ENCODE measurements at places on chromosomes 1 and 21.

DNA sequence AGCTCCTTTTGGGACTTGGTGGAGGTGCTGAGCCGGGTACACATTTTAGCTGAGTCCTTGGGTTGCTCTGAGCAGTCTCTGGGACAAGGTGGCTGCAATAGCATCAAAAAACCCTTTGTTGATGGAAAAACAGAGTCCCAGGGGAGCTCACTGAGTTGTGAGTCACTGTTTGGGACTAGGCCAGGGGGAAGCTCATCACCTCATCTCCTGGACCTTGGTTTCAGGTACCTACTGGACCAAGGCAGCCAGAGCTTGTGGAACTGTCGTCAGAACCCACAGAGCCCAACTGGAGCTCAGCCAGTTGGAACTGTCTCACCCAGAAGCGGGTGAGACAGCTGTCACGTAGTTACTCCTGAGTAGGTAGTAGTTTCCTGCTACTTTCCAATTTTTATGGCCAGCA, 146.7 kb downstream of the HLX start:
- DNase-seq: no peak

GRCh38 chr1:110214454-110215404, 4.6 kb downstream of the KCNC4 start:
- peak; percentile 57 for DNase-seq

- no peak for DNase-seq
Observed at GRCh38 chr1:2539312-2539907, 9.3 kb upstream of the HES5 start.

DNA sequence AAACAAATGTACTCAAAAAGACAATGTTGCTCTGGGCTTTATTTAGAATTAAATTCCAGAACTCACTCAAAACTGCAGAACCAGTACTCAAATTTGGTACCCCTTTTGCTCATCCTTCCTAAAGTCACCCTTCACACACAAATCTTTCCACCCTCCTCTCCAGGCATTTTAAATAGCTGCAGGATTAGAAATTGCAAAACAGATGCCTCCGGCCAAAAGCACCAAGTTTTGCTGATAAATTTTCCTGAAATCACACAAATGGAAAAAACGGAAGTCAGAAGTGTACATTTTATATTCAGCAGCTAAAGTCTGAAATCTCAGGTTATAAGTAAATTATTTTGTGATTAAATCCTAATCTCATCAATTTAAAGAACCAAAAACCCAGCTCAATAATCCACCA, 147.0 kb downstream of the NRIP1 start:
- DNase-seq: no peak

DNA sequence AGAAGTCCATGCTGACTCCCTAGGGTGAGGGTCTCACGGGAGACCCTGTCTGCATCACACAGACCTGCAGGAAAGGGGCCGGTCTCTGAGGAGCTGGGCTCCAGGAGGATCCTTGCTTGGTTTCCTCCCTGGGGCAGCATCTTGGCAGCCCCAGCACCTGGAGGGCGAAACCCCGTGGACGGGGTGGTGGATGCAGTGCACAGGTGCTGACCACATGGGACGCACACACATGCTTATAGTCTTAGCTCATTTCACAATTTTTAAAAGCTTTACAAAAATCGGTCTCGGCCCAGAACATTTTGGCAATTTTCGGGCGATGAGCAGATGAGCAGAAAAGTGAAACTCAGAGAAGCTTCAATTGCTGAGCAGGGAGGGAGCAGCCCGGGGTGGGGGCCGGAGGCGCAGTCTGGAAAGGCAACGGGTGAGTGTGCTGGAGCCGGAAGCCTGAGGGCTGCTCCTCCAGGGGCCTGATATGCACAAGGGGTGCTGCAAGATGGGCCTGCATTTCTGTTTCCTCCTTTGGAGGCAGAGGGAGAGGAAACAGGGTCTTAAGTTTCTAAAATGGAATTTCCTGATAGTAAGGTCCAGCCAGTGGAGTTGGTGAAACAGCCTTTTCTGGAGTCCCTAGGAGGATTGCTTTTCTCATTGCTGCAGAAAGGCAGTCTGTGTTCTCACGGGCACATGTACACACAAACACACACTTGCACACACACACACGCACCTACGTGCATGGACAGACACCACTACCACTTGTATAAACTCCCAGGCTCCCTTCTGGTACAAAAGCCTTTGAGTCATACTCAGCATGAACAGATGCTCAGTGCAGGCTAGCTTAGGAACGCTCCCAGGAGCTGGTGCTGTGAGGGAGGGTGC, 60.6 kb downstream of the SCCPDH start:
- no peak for DNase-seq

- no peak for DNase-seq
Observed at GRCh38 chr1:164565357-164565756, 6.4 kb downstream of the PBX1 start.

DNA sequence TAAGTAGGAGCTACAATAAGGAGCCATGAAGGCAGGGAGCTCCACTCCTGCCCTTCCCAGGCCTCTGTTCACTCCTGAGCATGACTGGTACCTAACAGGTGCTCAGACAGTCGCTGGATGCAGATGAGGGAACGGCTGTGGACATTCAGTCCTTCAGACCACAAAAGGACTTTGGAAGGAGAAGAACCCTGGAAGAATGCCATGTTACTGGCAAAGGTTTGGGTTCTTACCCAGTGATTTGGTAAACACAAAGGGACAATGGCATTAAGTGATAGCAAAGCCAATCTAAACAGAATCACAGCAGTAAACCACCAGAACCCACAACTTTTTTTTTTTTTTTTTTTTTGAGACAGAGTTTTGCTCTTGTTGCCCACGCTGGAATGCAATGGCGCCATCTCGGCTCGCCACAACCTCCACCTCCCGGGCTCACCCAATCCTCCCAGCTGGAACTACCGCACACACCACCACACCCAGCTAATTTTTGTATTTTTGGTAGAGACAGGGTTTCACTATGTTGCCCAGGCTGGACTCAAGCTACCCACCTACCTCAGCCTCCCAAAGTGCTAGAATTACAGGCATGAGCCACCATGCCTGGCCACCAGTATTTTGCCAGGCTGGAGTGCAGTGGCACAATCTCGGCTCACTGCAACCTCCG, 7.5 kb upstream of the CBR3 start:
- DNase-seq: no peak

DNA sequence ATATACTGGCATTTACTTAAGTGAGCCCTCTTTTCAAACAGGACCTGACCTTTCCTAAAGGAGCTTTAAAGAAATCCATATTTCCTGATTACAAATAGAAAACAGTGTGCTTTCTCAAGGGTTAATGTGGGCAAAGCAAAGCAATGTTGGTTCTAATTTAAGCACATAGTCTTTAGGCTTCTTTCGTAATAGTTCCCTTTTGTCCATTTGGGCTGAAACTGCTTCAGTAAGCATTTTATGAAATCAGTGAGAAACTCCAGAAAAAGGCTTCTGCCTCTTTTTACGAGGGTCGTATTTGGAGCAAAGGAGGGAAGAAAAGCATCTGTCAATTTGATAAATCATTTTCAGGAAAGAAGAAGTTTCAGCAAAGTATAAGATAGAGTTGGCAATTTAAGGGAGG, 331.2 kb downstream of the KIF26B start:
- no peak for DNase-seq

GRCh38 chr1:184889166-184889565, 85.1 kb downstream of the NIBAN1 start:
- peak; percentile 32 for DNase-seq

- no peak for DNase-seq
Observed at GRCh38 chr1:182897696-182898095, 55.3 kb downstream of the SHCBP1L start.

DNA sequence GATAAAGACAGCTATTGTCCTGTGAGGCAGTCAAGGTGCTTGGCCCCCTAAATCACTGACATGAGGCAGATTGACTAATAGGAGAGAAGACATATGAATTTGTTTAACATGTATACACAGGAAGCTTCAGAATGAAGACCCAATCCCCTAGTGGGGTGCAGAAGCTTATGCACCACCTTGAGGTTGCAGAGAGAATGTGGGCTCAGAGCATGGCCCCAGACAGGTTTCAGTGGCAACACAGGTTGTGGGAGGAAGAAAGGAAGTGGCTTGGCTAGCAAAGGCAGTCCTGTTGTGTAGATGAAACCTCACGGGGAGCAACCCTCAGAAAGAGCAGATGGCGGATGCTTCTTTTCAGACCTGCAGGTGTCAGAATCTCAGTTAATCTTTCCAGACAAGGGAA, 37.0 kb upstream of the PARP1 start:
- no peak for DNase-seq

- DNase-seq: no peak
Observed at GRCh38 chr1:232586679-232587078, 43.3 kb downstream of the SIPA1L2 start.

GRCh38 chr1:222394224-222394623, 153.7 kb downstream of the HHIPL2 start:
- DNase-seq: no peak

- DNase-seq: no peak
Observed at GRCh38 chr1:34970220-34970735, 14.9 kb downstream of the TMEM35B start.

GRCh38 chr1:189983166-189983890, 494.3 kb downstream of the BRINP3 start:
- DNase-seq: peak; percentile 4

DNA sequence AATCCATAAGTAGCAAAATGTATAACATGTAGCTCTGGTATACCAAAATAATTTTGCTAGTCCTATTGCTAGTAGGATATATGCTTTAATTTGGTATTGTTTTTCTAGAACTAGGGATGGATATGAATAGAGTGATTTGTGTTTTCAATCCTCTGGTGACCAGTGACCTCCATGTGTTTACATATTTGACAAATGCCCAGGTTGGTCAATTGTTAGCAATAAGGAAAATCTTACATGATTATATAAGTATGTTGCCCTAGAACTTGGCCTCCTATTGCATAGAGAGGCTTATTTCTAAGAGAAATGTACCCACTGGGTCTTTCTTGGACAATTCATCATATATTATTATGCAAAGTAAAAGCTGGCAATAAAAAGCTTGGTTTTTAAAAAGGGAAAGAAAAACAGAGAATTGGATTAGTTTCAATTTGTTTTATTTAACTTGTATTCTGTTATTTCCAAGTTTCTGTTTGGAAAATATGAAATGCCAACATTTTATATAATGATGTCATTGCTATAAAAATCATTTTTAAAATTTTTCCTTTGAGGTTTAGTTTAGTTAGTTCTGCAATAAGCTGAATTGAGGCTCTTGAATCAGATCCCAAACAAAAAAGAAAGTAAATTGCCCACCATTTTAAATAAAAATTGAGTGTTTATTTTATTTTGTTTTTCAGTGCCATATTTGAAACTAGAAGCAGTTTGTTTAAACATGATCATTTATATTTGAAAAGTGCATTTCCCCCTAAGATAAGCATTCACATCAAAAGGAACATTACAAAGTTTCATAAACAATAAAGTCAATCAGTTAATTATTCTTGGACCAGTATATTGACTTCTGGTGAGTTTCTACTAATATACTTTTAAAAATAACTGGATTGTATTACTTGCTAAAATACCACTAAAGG, 210.9 kb downstream of the ZC3H11B start:
- no peak for DNase-seq

GRCh38 chr1:212783976-212784375, 7.6 kb downstream of the NSL1 start:
- no peak for DNase-seq

- DNase-seq: no peak
Observed at GRCh38 chr1:7784492-7785071, 491 bp downstream of the PER3 start.

GRCh38 chr1:87950369-87950768, 621.7 kb downstream of the LMO4 start:
- no peak for DNase-seq

DNA sequence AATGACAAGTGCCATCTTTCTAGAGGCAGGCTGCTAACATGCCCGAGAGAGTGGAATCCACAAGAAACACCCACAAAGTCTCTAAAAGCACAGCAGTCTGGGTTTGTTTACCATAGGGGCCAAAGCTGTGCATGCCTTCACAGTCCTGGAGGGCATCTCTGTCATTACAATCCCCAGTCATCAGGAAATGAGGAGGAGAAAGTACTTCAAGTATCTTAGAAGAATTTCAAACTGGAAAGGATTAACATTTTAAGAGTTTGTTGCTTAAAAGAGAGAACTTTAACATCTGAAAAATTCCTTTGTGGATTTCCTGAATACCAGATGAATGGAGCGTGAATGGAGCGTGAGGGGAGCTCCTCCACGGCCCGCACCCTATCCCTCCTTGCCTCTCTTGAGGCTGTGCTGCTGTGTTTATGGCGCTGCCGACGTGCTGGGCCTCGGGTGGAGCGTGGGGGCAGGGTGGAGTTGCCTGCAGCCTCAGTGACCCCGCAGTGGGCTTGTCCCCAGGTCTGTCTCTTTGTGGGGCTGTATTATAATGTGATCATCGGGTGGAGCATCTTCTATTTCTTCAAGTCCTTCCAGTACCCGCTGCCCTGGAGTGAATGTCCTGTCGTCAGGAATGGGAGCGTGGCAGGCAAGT, 23.3 kb downstream of the SLC6A17 start:
- DNase-seq: no peak

DNA sequence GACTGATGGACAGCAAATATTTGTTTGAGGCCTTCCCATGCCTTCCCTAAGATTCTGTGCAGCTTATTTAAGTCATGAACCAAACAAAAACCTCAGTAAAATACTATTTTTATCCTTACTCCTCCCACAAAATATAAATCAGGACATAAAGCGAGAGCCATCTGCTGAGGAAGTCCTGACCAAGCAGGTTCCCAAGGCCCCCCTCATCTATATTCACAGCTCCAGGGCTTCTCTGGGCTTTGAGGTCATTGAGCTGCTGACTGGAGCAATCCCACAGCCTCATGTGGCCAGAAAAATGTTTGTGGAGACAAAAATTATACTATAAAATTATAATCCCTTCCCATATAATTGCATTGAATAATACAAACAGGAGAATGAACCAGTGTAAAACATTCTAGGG, 846.2 kb downstream of the ADGRL2 start:
- DNase-seq: no peak

DNA sequence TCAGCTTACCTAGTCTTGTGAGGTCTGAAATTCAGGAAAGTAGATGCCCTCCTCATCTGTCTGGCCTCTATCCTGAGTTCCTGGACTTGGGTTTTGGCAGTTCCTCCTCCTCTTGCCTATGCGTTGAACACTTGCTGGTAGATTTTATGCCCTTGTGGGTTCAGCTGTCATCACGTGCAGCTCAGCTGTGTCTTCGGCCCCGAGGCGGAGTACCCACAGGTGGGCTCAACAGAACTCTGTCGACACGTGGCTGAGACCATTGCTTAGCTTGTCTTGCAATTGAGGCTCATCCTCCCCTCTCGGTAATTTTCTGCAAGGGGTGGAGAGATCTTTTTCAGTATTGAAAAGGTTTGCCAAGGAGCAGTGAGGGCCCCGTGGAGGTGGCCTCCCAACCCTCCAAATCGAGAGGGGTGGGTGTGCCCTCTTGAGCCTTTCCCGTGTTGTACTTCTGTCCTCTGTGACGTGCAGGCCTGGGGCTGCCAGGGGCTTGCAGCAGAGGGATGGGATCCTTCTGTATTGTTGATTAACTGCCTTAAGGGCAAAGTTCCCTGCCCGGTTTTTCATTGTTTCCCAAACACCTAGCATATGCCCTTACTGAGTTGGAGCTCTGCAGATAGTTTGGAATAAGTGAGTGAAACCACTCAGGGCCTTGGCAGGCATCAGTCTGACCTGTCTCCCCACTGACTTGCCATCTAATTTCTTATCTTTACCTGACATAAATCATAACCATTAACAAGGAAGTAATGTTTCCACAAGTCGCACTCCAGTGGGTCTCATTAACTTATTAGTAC, 2.9 kb downstream of the CENPS start:
- DNase-seq: no peak

Measured in SK-N-SH (cell line).